ENCODE measurements at places on chromosomes 11 and 22.

DNA sequence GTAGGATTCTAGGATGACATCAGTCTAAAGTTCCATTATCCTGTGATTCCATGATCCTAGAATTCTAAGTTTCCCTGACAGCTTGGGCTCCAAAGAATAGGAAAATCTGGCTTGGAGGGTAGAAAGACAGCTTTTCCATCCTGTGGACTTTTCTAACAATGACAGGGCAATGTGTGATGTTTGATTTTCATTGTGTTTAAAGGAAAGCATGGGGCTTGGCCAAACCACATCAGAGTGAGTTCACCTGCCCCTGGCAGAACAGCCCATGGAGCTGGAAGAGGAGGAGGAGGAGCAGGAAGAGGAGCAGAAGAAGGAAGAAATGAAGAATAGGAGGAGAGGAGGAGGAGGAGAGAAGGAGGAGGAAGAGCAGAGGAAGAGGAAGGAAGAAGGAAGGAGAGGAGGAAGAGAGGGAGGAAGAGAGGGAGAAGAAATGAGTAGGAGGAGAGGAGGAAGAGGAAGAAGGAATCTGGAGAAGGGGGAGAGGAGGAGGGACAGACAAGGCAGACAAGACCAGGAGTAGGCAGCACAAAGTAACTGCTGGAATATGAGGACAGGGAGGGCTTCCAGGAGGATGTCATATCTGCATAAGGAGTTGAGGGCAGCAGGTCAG is 53.1 kb upstream of the WNT11 start:
- no peak for DNase-seq

GRCh38 chr22:46830841-46831240 is 68.4 kb downstream of the TBC1D22A start:
- no peak for DNase-seq

DNA sequence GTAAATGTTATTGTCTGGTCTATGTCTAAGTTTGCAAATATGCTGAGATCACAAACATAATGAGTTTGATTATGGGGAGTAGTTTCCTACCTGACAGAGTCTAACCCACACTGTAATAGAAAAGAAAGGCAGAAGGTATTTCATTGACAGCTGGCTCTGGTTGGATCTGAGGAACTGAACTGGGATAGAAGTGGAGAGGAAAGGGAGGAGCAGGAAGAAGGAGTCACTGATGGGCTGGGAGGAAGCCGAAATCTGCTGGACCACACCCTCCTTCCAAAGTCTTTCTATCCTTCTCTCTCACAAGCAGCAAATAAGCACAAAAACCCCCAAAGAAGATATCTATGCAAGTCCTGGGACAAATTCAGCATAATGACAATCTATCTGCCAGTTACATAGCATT is 11.7 kb downstream of the BLID start:
- no peak for DNase-seq

DNA sequence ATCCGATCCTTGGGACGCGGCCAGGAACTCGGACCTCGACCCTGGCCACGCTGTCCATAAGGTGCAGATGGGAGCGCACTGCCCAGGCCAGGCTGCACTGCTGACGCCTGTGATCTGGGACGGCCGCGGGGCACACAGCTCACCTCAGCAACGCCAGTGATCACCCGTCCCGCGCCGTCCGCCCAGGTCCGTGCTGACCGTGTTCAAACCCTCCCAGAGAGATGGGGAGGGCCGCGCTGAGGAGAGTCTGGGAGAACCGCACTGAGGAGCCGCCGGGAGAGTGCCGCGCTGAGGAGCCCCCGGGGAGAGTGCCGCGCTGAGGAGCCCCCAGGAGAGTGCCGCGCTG is 636 bp downstream of the KCNQ1OT1 start:
- no peak for DNase-seq

DNA sequence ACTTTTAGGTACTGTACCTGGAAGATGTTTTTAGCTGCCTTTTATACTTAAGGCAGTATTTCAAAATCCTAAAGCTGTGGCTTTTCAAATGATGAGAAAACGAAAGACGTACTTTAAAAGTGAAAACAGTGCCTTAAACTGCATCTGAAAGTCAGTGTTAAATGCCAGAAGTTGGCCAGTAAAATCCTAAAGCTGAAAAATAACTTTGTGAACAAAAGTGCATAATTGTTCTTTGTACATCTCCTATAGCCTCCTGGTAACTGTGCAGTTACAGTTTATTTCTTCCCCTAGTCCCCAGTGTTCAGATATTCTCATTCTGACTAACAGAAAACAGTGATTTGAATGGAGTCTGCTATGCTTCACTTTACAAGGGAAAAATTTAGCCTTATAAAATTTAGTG is 6.8 kb downstream of the EED start:
- DNase-seq: no peak

DNA sequence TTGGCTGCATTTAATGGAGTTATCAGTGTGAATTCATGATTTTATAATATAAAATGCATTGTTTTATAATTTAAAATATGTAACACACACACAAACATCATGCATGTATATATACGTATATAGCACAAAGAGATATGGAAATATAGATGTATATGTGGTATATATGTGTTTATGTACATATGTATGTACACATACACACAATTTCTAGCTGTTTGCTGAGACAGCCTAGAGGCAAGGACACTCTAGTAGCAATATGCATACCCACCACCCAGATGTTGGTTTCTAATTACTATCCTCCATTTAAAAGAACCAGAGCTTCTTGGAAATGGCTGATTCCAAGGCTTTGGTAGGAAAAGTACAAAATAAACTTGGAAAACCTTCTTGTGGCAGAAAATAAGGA is 50.4 kb downstream of the RBFOX2 start:
- no peak for DNase-seq

DNA sequence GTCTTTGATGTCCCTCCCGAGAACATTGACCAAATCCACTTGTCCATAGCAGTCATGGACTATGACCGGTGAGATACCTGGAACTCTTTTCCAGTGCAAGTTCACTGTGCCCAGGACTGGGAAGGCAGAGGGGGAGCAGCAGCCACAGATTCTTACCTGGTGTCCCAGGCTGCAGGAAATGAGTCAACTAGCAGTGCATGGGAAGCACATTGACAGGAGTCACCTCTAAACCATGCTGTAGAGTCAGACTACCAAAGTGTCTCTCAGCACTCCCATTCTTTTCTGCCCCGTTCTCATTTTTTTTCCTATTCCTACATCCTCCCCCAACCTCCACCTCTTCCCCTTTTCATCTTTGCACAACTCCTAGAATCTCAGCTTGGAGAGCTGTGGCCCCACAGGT is 67.2 kb upstream of the OLFML1 start:
- DNase-seq: no peak

- DNase-seq: peak; percentile 13
These were observed 1.2 kb downstream of the UBE2L6 start for GRCh38 chr11:57566005-57566904.
